ENCODE measurements at places on chromosomes 6 and 20. TPM values are rescaled to one million over a fixed set of nuclear protein-coding genes. Genes with fewer than 3 reads are reported as not detected.

DNA sequence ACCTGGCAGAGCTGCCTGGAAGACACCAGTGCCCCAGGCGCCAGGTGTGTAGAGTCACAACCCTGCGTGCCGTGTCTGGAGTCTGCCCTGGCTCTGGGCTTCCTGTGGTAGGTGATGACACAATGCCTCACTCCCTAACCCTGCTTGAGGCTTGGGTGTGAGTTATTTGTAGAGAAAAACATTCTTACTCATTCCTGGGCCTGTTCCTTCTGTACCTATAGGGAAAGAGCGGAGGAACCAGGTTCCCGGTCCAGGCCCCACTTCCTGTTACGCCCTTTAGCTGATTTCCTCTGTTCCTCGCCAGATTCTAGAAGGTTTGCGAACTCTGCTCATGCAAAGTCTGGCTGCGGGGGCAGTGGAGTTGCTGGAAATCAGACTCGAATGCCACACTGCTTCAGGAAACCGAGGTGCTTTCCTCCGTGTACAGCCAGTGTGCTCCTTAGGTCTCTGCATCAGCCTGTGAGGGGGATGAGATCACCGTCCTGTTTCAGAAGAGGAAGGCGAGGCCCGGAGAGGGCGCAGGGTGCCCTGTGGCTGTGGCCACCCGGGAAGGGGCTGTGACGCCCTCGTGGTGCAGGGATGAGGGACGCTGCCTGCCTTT is 67.1 kb upstream of the DUSP22 start:
- DNase-seq: no peak

NR2E1 gene
- 0.08 TPM for total RNA-seq

FABP7 gene
- total RNA-seq: not detected

GRCh38 chr6:70706491-70707123 is 38.9 kb downstream of the SMAP1 start:
- no peak for DNase-seq

TSPO2 gene
- not detected for total RNA-seq

TRIM10 gene
- 0.08 TPM for total RNA-seq

- no peak for DNase-seq
Measured at GRCh38 chr6:140917911-140918310, 1214.8 kb upstream of the GJE1 start.

- DNase-seq: no peak
Measured at GRCh38 chr6:43268355-43268700, 25.0 kb downstream of the TTBK1 start.

DNA sequence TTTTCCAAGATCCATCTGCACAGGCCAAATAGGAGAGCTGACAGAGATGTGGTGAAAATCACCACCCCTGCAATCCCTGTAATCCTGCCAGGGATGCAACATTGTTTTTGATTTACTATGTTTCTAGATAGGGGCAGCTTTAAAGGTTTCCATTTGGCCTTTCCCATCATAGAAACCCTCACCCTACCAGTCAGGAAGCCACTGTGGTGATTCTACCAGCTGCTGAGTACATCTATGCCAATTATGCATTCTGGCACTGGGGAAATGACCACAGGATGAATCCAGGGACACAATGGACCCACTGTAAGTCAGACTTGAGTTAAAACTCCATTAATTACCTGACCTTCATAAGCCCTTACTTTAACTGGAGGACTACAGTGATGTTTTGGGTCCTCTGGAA is 130.4 kb downstream of the TNFRSF21 start:
- no peak for DNase-seq
